ENCODE measurements at places on chromosomes 7 and 10.
A peak's percentile ranks its signal among the peaks of the same experiment; 100 is the strongest.

DNA sequence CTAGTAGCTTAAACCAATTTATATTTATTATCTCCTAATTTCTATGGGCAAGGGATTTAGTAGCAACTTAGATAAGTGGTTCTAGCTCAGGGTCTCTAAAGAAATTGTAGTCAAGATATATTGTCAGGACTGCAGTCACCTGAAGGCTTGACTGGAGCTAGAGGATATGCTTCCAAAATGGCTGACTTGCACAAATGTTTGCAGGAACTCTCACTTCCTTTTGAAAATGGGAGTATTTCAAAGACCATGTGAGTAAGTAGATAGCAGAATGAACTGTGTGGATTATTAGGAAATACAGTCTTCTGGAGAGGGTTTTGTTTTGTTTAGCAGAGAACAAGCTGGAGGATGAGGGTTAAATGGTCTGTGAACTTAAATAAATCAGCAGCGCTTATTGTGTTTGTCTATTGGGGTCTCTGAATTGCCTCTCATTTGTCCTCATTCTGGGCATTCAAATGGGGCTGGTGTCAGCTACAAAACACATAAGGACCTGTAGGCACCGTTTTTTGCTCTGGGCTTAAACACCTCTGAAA, 524.6 kb downstream of the LRMDA start:
- DNase-seq: no peak

DNA sequence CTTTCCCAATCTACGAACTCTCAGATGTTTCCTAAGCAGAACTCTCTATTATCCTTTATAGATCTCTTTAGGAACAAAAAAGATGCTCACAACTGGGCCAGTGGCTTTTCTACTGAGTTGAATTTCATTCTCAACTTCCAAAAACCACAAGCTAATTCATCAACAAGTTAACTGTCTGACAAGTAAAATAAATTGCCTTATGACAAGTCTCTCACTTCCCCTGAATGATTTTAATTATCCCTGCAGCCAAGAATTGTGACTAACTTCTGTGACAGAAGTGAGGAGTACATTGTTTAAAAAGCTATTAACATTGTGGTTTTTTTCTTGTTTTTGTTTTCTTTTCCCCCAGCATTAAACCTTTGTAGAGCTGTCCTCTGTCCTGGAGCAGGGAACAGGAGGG, 343.1 kb downstream of the HPSE2 start:
- no peak for DNase-seq

DNA sequence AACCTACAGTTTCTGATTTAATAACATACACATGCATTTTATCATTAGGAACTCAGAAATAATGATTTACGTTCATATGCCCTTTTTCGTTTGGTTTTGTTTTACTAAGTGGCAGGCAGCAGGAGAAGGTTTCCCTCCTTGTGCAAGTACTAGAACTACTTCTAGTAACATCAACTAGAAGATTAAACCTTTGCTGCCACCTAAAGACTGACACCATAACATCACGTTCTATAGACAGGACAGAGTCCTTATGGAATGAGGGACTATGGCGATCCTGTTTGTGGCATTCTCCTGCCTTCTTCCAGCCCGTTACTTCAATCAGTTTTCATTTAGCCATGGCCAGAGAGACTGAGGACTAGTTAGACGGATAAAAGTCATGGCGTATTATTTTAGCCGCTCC, 53.2 kb downstream of the GAD2 start:
- DNase-seq: no peak

DNA sequence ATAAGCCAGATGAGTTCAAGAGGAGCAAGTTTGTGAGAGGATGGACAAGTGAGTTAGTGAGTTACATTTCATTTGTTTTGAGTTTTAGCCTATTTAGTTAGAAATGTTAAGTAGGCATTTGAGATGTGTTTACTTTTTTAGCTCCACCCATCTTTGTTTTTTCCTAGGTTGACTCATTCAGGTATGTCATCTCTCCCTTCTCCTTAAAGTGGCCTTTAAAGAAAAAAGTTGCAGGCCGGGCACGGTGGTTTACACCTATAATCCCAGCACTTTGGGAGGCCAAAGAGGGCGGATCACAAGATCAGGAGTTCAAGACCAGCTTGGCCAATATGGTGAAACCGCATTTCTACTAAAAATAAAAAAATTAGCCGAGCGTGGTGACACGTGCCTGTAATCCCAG, 71.2 kb downstream of the BMPR1A start:
- no peak for DNase-seq

- DNase-seq: no peak
These were observed 540.6 kb downstream of the MDFIC start for GRCh38 chr7:115462301-115463015.

- no peak for DNase-seq
These were observed 244.4 kb upstream of the FZD1 start for GRCh38 chr7:91019686-91020385.

- no peak for DNase-seq
These were observed 298.6 kb downstream of the PRPF18 start for GRCh38 chr10:13885238-13885990.

DNA sequence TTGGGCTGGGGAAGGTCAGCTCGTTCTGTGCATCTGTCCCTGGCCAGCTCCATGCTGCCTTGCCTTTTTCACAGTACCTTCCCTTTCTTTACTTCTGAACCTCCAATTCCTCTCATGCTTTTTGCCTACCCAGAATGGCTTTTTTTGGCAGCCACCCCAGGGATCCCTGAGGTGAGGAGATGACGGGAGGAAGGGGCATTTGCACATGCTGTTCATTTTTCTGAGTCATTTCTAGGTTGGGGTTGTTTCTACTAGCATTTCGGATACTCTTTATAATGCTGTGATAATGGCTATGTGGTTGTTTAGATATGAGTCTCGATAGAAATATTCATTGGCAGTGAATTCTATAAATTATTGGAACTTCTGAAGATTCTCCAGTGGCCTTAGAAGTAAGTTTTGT, 415.1 kb upstream of the FZD8 start:
- no peak for DNase-seq

- DNase-seq: no peak
These were observed 94.2 kb downstream of the CUL2 start for GRCh38 chr10:34995925-34996324.

DNA sequence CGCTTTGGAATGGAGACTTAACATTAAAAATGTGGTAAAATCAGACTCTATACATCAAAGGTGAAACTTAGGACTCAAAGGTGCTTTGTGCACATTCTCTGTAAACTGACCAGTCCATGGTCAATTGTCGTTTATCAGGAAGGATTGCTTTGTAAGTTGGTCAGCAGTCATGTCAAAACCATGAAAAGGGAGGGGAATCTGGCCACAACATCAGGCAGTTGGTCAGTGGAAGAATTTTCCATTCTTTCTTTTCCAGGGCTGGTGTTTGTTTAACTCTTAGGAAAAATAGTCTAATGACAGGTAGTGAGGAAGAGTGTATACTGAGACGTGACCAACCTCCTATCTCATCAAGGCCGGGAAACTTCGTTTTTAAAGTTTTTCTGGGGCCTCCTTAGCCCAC, 226.5 kb downstream of the ADK start:
- no peak for DNase-seq

DNA sequence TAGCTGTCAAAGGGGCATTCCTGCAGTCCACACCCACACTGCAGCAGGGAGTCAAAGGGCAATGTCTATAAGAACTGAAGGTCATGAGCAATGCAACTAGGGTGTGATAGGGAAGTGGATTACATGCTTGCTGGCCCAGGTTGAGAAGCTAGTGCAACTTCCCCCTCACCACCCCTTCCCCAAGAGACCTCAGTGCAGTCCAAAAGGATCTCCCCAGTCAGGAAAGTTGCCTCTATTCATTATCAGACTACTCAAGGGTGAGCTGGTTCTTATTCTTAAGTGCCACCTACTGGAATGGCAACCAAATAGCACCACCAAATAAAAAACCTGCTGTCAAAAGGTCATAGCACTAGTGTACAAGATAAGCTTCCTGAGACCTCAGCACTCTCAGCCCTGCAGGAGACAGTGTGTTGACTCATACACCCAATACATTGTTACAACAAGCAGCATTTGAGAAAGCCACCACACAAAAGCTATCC, 28.2 kb downstream of the MTERF1 start:
- DNase-seq: no peak

GRCh38 chr10:75464478-75465449, 33.3 kb downstream of the LRMDA start:
- DNase-seq: no peak

DNA sequence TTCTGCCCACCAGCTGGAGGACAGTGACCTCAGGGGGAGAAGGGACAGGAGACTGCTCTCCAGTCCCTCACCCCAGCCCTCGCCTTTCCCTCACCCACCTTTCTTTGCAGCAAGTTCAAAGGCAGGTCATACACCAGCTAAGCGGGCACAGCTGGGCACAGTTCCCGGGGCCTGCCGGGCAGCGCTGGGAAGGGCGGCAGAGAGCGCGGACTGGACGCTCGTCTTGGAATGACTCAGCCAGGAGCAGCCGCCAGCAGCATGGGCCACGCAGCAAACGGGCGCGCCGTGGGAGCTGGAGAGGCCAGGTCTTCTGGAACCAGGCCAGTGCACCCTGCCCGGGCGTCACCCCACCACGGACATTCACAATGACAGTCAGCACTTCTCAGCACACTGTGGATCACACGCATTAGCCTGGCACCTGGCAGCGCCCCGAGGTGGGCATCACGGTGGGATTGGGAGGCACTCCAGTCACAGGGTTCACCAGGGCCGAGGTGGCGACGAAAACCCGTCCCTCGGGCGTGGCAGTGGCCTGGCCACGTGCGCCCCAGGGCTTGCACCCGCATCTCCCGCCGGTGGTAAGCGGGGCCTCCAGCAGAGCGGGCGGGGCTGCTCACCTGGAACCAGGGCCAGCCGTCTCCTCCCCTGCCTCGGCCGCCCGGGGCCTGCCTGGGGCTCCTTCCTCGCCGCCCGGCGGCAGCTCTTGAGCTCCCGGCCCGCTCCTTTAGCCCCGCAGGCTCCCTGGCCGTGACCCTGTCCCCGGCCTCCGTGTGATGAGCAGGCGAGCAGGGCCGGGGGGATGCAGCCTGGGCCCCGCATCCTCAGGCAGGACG, 29.0 kb upstream of the WDFY4 start:
- peak; percentile 56 for DNase-seq

DNA sequence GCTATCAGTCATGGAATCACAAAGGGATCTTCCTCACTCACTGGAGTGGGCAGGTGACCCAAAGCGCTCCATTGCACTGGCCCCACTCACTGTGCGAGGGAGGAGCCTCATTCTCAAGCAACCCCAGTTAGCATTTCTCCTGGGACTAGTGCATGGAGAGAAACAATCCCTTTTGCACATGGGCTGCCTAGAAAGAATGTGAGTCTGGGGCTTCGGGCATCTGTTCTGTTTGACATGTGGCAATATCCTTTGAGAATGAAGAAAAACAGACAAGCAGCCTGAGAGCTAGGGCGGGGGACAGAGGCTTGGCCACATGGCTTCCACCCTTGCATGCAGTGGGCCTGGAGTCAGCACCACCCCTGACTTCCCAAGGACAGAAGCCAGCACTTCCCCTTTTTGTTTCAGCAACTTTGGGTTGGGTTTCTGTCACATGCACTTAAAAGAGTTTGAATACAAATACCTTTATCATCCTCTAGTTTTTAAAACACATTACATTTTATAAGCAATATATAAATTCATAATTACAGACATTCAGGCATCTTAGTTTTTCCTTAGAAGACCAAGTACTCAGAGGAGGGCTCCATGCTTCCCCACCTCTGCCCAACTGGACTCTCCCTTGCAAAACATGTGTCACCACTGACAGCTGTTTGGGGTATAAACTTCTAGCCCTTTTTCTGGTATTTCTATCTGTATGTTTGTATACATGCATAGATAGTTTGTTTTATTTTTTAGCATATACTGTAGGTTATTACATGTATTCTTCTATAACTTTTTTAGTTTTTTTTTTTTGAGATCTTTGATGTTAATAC, 73.8 kb downstream of the RBM20 start:
- DNase-seq: no peak

DNA sequence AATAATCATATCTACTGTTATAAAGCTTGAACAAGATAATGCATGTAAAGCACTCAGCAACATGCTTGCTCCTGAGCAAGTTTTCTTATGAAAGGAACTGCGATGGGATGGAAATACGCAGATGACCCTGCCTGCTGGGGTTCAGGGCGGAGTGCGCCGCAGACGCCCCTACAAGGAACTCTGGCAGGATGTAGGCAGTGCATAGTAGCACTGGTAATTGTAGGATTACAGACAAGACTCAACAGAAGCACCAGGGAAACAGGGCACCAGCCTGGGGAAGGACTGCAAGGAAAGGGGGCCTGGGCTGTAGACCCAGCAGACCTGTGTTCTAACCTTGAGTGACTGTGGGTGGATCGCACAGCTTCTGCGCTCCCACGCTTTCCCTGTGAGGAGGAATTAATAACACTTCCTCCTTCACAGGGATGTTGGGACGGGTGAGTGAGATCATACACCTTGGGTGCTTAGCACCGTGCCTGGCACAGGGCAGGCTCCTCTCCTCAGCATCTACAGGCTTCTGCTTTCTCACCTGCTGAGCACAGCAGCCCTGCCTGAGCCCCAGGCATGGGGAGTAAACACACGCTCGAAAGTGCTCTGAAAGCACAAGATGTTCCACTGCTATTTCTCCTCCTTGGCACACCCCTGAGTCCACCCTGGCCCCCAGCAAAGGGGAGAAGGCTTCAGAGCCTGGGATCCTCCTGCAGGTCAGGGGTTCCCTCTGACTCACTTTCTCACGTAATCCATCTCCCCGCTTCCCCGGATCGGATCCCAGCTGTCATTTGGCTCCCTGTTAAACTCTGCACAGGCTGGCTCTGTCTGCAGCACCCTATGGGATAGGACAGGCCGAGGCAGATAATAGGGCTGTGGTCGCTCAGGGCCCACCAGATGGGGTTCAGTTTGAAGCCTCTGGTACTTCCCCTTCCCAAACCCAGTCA, 19.2 kb downstream of the ITPRIP start:
- DNase-seq: no peak

GRCh38 chr10:133224756-133225372, 5.2 kb upstream of the UTF1 start:
- DNase-seq: no peak

GRCh38 chr10:8554574-8554973, 500.1 kb downstream of the GATA3 start:
- no peak for DNase-seq

GRCh38 chr10:34198953-34199352, 616.1 kb downstream of the PARD3 start:
- DNase-seq: no peak
